ENCODE measurements at places on chromosomes 3 and 15.
A peak's percentile ranks its signal among the peaks of the same experiment; 100 is the strongest.

DNA sequence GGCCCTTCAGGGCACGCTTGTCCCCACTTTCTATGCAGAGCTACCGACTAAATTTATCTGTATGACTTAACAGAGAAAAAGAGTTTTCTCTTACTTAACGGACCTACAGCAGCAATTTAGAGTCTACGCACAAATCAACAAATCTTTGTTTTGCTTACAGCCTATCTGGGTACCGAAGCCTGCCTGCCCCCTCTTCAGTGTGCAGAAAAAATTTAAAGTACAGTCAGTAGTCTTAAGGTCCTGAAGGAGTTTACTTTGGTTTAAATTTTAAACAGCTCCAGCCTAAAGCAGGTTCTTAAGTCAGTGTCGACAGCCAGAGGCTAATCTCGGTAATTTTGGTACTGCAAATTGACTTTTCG, 570 bp downstream of the SACM1L start:
- no peak for DNase-seq

- DNase-seq: no peak
Observed at GRCh38 chr3:106008766-106009165, 140.0 kb upstream of the CBLB start.

GRCh38 chr3:109059264-109059663, 58.7 kb downstream of the MORC1 start:
- DNase-seq: no peak

DNA sequence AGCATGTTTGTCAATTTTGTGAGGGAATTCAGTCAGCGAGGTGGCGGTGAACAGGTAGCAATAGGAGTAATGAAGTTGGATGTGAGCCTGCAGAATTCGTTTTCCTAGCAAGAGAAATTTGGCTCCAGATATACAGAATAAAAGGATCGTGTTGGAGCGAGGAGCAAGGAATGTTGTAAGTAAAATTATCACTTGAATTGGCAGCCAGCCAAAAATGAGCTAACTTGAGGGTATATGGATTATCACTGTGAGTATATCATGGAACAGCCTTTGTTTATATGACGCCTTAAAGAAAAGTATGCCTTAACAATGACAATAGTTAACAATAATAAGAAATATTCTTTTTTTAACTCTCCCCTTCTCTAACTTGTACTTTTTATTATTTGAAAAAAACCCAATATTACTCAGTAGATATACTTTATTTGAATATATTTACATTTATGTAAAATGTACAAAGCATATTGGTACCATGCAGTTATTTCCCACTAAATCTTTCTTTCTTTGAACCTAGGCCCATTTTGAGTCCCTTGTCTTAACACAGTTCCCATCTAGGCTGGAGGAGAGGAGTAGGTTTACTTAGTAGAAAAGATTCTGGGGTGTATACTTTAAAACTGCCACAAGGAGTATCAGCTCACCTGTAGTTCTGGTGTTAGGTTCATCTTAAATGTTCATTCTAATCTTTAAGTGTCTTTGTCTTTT, 29.3 kb downstream of the EPHA6 start:
- DNase-seq: no peak

GRCh38 chr3:23889386-23889785, 27.4 kb downstream of the NKIRAS1 start:
- DNase-seq: no peak

- peak; percentile 83 for DNase-seq
Observed at GRCh38 chr15:77402740-77403379, 17.0 kb downstream of the PEAK1 start.

- peak; percentile 84 for DNase-seq
Observed at GRCh38 chr3:124780761-124781475, 50.7 kb downstream of the UMPS start.

- no peak for DNase-seq
Observed at GRCh38 chr15:51932161-51932560, 39.4 kb downstream of the LEO1 start.

GRCh38 chr3:72907131-72907711, 19.4 kb downstream of the GXYLT2 start:
- peak; percentile 55 for DNase-seq

GRCh38 chr15:78034495-78035191, 42.9 kb downstream of the TBC1D2B start:
- peak; percentile 19 for DNase-seq

- no peak for DNase-seq
Observed at GRCh38 chr3:73523661-73524060, 101.1 kb downstream of the PDZRN3 start.
